ENCODE measurements at places on chromosomes 6 and 20.

DNA sequence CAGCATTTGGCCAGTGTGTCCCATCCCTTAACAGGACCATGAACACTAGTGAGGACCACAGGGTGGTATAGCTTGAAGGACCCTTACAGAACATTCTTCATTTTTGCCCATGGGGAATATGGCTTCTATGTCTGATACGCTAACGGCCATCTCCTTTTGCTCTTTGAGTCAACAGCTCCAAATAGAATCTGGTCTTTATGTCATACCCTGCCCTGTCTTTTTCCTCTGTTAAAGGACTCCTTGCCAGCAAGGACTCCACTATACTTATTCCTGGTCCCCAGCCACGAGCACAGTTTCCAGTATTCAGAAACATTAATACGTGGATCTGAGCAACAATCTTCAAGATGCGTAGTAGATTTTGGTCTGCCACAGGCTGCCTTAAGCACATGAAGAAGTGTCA, 22.5 kb downstream of the SERPINB1 start:
- no peak for DNase-seq

GRCh38 chr6:144578385-144579350, 293.5 kb downstream of the UTRN start:
- no peak for DNase-seq

DNA sequence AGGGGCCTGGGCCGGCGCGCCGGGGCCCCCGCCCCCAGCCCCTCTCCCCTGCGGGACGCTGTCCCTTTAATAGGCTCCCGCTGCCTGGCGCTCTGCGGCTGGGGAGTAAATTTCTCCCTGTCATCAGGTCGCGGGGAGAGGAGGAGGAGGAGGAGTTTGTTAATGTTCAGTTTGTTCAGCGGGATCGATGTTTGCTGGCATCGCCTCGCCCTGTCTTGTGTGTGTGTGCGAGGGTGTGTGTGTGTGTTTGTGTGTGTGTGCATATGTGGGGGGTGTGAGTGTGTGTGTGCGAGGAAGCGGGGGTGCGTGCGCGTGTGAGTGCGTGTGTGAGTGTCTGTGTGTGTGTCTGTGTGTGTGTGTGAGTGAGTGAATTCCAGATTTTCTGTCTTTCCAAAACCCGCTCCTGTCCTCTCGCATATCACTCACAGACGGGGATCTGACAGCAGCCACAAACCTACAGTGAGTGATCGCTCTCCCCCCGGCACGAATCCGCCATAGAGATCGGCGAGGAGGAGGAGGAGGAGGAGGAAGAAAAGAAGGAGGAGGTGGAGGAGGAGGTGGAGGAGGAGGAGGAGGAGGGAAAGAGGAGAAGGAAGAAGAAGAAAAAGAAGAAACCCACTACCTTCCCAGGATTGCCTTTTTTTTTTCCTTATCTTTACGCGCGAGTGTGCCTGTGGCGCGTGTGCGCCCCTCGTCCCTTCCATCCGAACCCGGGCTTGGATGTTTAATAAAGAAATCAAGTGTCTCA, at the start of gene TSHZ2:
TSS of gene TSHZ2 (plus strand) at position 169 of the 748 bp plus-strand sequence. CDS start 936 bp downstream, outside the sequence.
- peak; percentile 8 for DNase-seq

GRCh38 chr6:134813146-134813545, 136.8 kb downstream of the ALDH8A1 start:
- DNase-seq: no peak

DNA sequence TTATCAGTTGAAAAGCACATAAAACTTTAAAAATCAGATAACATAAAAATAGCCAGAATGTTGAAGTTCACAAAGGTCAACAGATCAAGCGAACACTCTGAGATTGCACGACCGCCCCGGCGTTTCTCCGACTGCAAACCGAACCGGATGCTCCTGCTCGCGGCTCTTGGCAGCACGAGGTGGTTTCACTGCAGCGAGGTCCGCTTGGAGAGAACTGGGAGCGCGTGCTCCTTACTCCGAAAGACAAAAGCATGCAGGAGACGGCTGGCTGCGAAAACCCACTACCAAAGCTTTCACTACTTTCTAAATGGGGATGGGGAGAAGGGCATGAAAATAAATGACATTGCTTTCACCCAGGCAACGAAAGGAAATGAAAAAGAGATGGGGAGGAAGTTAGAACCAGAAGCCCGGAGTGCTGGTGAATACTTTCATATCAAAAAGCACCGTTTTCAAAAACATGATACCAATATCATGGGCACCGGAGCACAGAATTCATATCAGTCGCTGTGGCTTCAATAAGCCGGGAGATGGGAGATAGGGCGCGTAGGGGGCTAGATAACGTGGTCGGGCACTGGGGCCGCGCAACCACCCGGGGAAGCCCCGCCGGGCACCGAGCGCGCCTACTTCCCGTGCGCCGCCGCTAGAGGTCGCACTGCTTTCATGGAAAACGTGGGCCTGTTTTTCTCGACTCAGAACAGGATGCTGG, 8.3 kb upstream of the ANKRD60 start:
- DNase-seq: peak; percentile 84

GRCh38 chr6:79277109-79277508, 42.6 kb upstream of the HMGN3 start:
- no peak for DNase-seq

DNA sequence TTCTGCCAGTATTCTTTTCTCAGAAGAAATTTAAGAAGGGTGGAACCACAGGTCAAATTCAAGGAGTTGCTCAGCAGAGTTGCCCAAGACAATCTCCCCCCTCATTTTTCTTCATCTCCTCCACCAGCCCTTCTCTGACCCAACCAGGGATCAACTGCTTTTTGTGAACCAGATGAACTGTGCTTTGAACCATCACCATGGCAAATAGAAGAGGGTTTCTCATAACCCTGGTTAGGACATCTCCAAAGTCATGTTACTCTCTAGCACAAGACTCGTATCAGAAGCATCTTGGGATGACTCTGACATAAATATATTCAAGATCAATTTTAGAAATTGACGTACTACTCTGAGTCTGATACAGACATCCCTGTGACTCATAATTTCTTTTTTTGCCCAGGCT, 130.7 kb downstream of the ALDH8A1 start:
- DNase-seq: no peak

DNA sequence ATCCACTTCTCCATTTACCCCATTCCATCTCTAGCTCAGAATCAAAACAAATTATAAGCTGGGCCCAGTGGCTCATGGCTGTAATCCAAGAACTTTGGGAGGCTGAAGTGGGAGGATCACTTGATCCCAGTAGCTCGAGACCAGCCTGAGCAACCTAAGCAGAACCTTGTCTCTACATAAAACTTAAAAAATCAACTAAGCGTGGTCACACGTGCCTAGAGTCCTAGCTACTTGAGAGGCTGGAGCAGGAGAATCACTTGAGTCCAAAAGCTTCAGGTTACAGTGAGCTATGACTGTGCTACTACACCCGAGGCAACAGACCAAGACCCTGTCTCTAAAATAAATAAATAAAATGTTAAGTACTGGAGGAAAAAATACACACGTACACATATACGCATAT, 74.7 kb upstream of the RUNX2 start:
- DNase-seq: no peak

GRCh38 chr20:62786157-62786556, 10.1 kb upstream of the MRGBP start:
- DNase-seq: no peak

GRCh38 chr6:111274593-111275217, 187.4 kb downstream of the SLC16A10 start:
- DNase-seq: no peak

DNA sequence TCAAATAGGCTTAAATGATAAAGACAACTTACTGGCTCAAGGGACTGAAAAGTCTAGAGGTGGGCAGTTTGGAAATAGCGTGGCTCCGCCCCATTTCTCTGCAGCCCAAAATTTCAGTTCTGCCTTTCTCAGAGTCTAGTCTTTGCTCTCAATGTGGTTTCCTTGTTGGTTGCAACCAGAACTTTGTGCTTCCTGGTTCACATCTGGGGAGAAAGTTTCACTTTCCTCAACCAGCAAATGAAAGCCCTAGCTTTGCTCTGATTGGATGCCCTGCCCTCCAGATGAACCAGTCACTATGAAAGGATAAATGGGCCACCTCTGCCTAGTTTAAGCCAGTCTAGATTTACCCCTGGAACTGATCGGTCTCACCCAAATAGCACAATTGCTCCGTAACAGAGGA, 14.9 kb downstream of the SYCP2L start:
- DNase-seq: no peak

DNA sequence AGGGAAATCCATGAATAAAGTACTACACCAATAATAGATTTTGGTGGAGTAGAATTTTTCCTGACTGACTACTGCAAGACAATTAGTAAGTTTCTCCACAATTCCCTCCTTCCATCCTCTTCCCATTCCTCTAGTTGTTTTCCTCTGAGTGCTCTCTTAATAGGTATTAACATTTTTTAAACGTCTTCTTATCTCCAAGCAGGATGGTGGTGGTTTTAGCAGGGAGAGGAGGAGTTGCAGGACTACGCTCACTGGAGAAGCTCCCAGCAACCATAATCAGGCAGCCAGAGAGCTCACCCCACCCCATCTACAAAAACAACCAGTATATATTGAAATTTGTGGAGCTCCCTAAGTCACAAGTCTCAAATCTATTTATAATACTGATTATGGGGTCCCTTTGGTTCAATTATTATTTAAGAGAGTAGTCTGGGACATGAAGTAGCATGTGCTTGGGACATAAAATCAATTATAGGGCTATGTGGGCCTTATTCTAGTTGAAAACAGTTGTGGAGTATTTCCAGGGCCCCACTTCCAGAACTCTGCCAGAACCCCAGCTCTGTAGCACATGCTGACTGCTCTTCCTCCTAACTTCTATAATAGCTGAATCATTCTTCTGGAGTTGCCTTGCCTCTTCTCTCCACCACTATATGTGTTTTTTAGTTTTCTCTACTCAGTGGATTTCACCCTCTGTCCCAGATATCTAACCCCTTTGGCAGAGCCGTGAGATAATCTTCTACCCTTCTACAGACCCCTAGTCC, 49.8 kb downstream of the MYB start:
- no peak for DNase-seq

GRCh38 chr20:32522526-32522775, 62.7 kb downstream of the NOL4L start:
- DNase-seq: no peak

GRCh38 chr6:13813621-13814175, 659 bp downstream of the MCUR1 start:
- DNase-seq: no peak

DNA sequence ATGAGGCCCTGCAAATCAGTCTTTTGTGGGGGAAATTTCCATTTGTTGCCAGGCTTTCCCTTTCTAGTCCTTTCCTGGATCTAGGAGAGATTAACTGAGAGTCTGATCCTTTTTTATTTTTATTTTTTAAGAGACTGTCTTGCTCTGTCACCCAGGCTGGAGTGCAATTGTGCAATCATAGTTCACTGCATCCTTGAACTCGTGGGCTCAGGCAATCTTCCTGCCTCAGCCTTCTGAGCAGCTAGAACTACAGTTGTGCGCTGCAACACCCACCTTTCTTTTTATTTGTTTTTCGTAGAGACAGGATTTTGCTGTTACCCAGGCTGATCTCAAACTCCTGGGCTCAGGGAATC, 22.9 kb downstream of the OR2B2 start:
- no peak for DNase-seq

GRCh38 chr20:35135867-35136586, 11.1 kb downstream of the EDEM2 start:
- no peak for DNase-seq

DNA sequence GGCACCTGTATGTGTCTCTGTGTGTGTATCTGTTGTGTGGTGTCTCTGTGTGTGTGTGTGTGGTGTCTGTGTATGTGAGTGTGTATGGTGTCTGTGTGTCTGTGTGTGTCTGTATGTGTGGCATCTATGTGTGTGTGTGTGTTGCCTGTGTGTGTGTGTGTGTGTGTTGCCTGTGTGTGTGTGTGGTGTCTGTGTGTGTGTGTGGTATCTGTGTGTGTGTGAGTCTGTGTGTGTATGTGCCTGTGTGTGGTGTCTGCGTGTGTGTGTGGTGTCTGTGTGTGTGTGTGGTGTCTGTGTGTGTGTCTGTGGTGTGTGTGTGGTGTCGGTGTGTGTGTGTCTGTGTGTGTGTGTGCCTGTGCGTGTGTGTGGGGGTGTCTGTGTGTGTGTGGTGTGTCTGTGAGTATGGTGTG, 31.7 kb upstream of the VEGFA start:
- no peak for DNase-seq

DNA sequence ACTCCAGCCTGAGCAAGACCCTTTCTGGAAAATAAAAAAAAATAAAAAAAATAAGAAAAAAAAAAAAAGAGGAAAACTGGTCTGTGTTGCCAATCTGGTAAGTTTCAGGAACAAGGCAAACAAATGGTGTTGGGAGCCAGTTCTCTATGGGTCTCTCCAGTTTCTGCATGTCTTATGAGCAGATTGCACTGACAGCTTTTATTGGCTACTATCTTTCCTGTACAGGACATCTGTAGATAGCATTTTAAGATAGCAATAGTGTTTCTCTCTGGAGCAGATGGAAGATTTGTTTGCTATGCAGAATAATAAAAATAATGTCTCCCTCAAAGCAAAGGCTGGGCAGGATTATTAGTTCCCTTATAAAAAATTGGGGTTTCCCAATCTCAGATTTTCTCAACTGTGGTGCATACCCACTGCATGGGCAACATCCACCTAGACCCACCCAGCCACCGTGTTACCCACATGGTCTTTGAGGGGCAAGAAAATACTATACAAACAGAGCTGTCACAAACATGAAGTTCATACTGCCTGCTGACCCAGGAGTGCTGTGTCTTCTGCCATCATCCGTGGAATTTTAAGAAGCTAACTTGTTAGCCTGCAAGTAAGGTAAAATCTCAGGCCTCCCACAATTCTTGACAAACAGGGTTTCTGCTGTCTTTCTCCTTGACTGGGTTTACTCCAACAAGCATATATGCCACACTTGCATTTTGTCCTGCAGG, 9.5 kb downstream of the GMDS start:
- DNase-seq: no peak

- DNase-seq: no peak
Measured at GRCh38 chr20:45416917-45417316, 976 bp downstream of the PIGT start.

DNA sequence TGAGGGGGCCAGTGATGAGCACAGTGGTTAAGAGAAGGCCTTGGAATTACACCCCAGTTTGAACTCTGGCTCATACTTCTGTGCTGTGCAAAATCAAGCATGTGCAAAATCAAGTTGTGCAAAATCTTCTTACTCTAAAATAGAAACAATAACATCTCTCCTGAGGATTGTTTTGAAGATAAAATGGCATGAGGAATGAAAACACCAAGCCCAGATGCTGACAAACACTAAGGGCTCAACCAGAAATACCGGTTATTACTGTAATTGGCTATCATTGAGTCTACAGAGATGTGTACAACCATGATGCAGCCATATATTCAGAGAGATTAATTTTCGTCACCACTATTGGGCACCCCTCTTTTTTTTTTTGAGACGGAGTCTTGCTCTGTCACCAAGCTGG, 5.9 kb upstream of the BCAS1 start:
- DNase-seq: no peak

GRCh38 chr6:52640916-52641315, 30.0 kb upstream of the TMEM14A start:
- no peak for DNase-seq

GRCh38 chr20:8504030-8504429, 372.0 kb downstream of the PLCB1 start:
- no peak for DNase-seq

All from stimulated activated CD8-positive, alpha-beta memory T cell treated with anti-CD3 and anti-CD28 coated beads, Interleukin-15, amount 100 ng/mL, for 48 hours (primary cell).